ENCODE measurements at places on chromosomes 6 and 20. TPM values are rescaled to one million over a fixed set of nuclear protein-coding genes. Genes with fewer than 3 reads are reported as not detected.

DNA sequence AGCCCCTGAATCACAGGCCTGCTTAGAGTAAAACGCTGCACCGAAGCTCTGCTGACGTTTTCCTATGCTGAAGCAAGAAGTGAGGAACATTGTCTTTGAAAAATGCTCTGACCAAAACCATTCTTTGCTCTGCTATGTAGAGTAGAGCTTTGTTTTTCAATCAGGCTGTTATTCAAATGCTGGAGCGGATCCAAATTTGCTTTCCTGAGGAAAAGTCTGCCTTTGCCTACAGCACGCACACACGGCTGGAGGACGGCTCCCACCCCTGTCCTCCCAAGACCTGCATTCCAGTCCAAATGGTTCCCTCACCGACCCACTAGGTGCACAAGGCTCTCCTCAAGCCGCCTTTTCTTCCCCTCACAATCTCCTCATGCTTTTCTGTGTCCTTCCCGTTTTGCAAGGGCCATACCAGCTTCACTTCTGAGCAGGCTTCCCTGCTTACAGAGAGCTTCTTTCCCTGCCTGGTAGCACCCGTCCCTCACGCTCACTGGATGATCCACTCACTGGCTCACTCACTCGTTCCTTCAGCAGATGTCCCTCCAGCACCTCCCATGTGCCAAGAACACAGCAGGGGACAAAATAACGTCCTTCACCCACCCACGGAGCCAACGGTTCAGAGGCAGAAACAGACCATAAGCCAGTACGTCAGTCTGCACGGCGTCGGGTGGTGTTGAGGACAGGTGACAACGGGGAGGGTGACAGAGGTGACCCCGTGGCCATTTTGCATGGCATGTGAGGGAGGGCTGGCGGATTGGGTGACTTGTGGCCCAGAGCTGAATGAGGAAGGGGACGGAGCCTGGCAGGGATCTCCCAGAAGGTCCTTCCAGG is 137.9 kb upstream of the NEDD9 start:
- H3K36me3 ChIP-seq, result peaks cover 22% of the 10 kb centered on the region
- no peak overlapping the region for H3K27ac ChIP-seq
- no peaks in the 10 kb centered on the region for H3K27me3 ChIP-seq
- no peak overlapping the region for H3K4me3 ChIP-seq
- H3K4me1 ChIP-seq, result peaks cover 62% of the 10 kb centered on the region
- DNase-seq, result no peak

- H3K27ac ChIP-seq, result no peak overlapping the region
- no peaks in the 10 kb centered on the region for H3K27me3 ChIP-seq
- no peak overlapping the region for H3K4me3 ChIP-seq
- no peaks in the 10 kb centered on the region for H3K4me1 ChIP-seq
- no peak for DNase-seq
These were observed 28.3 kb upstream of the FAM83C start for GRCh38 chr20:35320396-35321126.

GRCh38 chr6:34656378-34657036 is 40.1 kb downstream of the ILRUN start:
- H3K4me1 ChIP-seq, result peaks cover 40% of the 10 kb centered on the region
- peak overlapping the region; percentile 84 for H3K27ac ChIP-seq
- no peaks in the 10 kb centered on the region for H3K27me3 ChIP-seq
- no peaks in the 10 kb centered on the region for H3K36me3 ChIP-seq

- no peaks in the 10 kb centered on the region for H3K27me3 ChIP-seq
- no peaks in the 10 kb centered on the region for H3K4me1 ChIP-seq
- no peak overlapping the region for H3K27ac ChIP-seq
- DNase-seq, result no peak
- no peak overlapping the region for H3K4me3 ChIP-seq
- H3K36me3 ChIP-seq, result no peaks in the 10 kb centered on the region
These were observed 203.7 kb upstream of the RSPO3 start for GRCh38 chr6:126914801-126915200.

DNA sequence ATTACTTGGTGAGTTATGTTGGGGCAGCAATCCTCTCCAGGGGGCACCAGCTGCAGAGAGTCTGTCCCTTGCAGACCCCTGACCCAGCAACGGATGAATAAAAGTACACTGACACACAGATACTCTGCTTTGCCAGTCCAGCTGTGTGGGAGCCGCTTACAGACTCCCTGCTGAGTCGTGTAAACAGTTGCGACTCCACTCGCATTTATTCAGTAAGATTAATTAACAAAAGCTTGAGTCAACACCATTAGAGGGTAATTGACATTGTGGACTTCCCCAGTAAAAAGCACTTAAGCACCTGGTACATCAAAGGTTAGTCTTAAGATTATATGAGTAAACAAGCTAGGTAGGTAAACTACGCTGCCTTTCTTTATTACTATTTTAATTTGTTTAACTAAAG is 92.0 kb upstream of the TMEM181 start:
- no peak overlapping the region for H3K27ac ChIP-seq
- H3K4me1 ChIP-seq, result peaks cover 4% of the 10 kb centered on the region
- H3K36me3 ChIP-seq, result peaks cover 10% of the 10 kb centered on the region
- no peak for DNase-seq
- H3K27me3 ChIP-seq, result no peaks in the 10 kb centered on the region
- no peak overlapping the region for H3K4me3 ChIP-seq

GRCh38 chr6:70118670-70119069 is 184.2 kb downstream of the COL9A1 start:
- no peak for DNase-seq
- H3K4me1 ChIP-seq, result no peaks in the 10 kb centered on the region
- H3K4me3 ChIP-seq, result no peak overlapping the region
- no peak overlapping the region for H3K27ac ChIP-seq
- H3K27me3 ChIP-seq, result no peaks in the 10 kb centered on the region

The DNPH1 gene
- total RNA-seq, result 29.0 TPM

DNA sequence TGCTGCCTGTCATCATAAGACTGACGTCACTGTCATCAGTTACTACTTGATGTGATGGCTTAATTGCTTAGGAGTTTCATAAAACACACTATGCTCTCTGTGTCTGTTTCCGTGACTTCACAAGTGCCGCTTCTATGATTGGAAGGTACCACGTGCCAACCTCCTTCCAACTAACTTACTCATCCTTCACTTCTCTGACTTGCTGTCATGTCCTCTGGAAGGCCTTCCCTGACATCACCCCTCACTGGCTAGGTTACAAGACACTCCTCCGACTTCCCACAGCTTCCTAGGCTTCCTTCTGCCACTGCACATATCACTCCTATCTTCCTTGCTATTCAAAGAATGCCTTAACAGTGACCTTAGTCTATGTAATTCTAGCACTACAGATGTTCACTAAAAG is 20.4 kb downstream of the SERINC3 start:
- H3K27ac ChIP-seq, result no peak overlapping the region
- H3K4me3 ChIP-seq, result no peak overlapping the region
- H3K4me1 ChIP-seq, result peaks cover 6% of the 10 kb centered on the region

GRCh38 chr6:31476515-31477139 is 21.3 kb upstream of the MICB start:
- no peak overlapping the region for H3K4me3 ChIP-seq
- peaks cover 21% of the 10 kb centered on the region for H3K4me1 ChIP-seq
- no peaks in the 10 kb centered on the region for H3K27me3 ChIP-seq
- peaks cover 2% of the 10 kb centered on the region for H3K36me3 ChIP-seq

GRCh38 chr20:59662161-59662560 is 57.8 kb downstream of the PHACTR3 start:
- H3K27ac ChIP-seq, result no peak overlapping the region
- H3K36me3 ChIP-seq, result no peaks in the 10 kb centered on the region
- no peak for DNase-seq
- no peak overlapping the region for H3K4me3 ChIP-seq

GRCh38 chr6:158629367-158630221 is 14.9 kb downstream of the DYNLT1 start:
- no peaks in the 10 kb centered on the region for H3K4me1 ChIP-seq
- H3K27ac ChIP-seq, result no peak overlapping the region
- no peak for DNase-seq
- H3K36me3 ChIP-seq, result peaks cover 2% of the 10 kb centered on the region
- no peaks in the 10 kb centered on the region for H3K27me3 ChIP-seq
- no peak overlapping the region for H3K4me3 ChIP-seq

The OVOL2 gene
- not detected for total RNA-seq

- peaks cover 3% of the 10 kb centered on the region for H3K36me3 ChIP-seq
- DNase-seq, result peak; percentile 71
- H3K4me3 ChIP-seq, result peak overlapping the region; percentile 46
These were observed 551 bp downstream of the TREML2 start for GRCh38 chr6:41200296-41200900.

GRCh38 chr6:89711801-89712200 is 73.3 kb upstream of the LYRM2 start:
- H3K4me1 ChIP-seq, result no peaks in the 10 kb centered on the region
- no peak overlapping the region for H3K4me3 ChIP-seq
- H3K36me3 ChIP-seq, result peaks cover 84% of the 10 kb centered on the region

GRCh38 chr6:105509506-105510331 is 106.8 kb upstream of the PREP start:
- no peak for DNase-seq
- H3K36me3 ChIP-seq, result no peaks in the 10 kb centered on the region
- H3K27me3 ChIP-seq, result no peaks in the 10 kb centered on the region

- no peaks in the 10 kb centered on the region for H3K36me3 ChIP-seq
- H3K4me1 ChIP-seq, result peaks cover 14% of the 10 kb centered on the region
- no peak overlapping the region for H3K27ac ChIP-seq
- no peak for DNase-seq
- no peaks in the 10 kb centered on the region for H3K27me3 ChIP-seq
- peak overlapping the region; percentile 29 for H3K4me3 ChIP-seq
These were observed 668 bp downstream of the PKIB start for GRCh38 chr6:122610690-122611455.

The IMPG1 gene
- total RNA-seq, result not detected

The NSFL1C gene
- 84.0 TPM for total RNA-seq

The PDE10A gene
- not detected for total RNA-seq

- H3K27me3 ChIP-seq, result no peaks in the 10 kb centered on the region
- no peak overlapping the region for H3K4me3 ChIP-seq
- DNase-seq, result peak; percentile 8
- no peak overlapping the region for H3K27ac ChIP-seq
- H3K36me3 ChIP-seq, result no peaks in the 10 kb centered on the region
These were observed 1.1 kb downstream of the TBC1D32 start for GRCh38 chr6:121333196-121333595.

DNA sequence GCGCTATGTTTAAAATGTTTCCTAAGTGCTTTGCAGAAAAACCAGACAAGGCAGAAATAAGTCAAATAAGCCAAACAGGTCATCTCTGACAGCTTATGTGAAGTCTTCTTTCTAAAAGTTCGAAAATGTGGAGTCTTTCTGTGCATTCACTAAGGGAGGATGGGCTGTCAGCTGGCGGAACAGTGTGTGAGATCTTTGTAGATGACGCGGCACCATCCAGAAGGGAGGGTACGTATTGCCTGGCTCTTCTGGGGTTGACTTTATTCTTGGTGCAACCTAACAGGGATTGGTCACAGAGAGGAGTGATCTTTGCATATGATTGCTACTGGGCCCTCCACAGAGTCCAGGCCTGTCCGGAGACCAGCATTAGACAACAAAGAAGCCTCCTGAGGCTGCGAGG is 114.5 kb upstream of the EDN1 start:
- H3K27ac ChIP-seq, result no peak overlapping the region
- H3K4me1 ChIP-seq, result no peaks in the 10 kb centered on the region
- H3K27me3 ChIP-seq, result no peaks in the 10 kb centered on the region
- no peaks in the 10 kb centered on the region for H3K36me3 ChIP-seq
- H3K4me3 ChIP-seq, result no peak overlapping the region

- H3K27me3 ChIP-seq, result no peaks in the 10 kb centered on the region
- H3K4me1 ChIP-seq, result peaks cover 53% of the 10 kb centered on the region
- no peak for DNase-seq
- H3K27ac ChIP-seq, result no peak overlapping the region
- H3K36me3 ChIP-seq, result no peaks in the 10 kb centered on the region
- no peak overlapping the region for H3K4me3 ChIP-seq
These were observed 17.6 kb upstream of the CDKN1A start for GRCh38 chr6:36660771-36661471.

- H3K27ac ChIP-seq, result no peak overlapping the region
- no peaks in the 10 kb centered on the region for H3K4me1 ChIP-seq
- peaks cover 18% of the 10 kb centered on the region for H3K36me3 ChIP-seq
These were observed 73.2 kb downstream of the ATRN start for GRCh38 chr20:3543901-3544507.

GRCh38 chr6:145373826-145374225 is 361.5 kb downstream of the EPM2A start:
- H3K4me3 ChIP-seq, result no peak overlapping the region
- no peaks in the 10 kb centered on the region for H3K4me1 ChIP-seq
- no peaks in the 10 kb centered on the region for H3K27me3 ChIP-seq
- H3K27ac ChIP-seq, result no peak overlapping the region

- no peaks in the 10 kb centered on the region for H3K4me1 ChIP-seq
- no peak overlapping the region for H3K4me3 ChIP-seq
- no peaks in the 10 kb centered on the region for H3K36me3 ChIP-seq
- H3K27ac ChIP-seq, result no peak overlapping the region
- no peak for DNase-seq
These were observed 9.4 kb downstream of the TRIM10 start for GRCh38 chr6:30151580-30151979.

DNA sequence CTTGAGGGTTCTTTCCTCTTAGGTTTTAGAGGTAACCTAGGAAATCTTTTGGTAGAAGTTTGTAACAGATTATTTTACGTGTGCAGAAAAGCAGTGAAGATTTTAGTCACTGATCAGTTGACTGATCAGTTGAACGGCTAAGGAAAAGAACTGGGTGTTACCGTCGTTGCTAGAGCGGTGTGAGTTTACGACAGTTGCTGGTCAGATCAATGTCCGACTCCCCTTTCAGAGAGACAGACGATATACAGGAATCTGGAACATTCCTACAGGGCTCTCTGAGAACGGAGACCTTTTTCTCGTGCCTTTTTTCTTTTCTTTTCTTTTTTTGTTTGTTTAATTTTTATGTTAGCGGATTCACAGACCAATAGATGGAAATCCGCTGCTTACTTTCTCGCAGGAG is 132.1 kb upstream of the ZNF184 start:
- H3K27me3 ChIP-seq, result peaks cover 28% of the 10 kb centered on the region
- H3K36me3 ChIP-seq, result no peaks in the 10 kb centered on the region
- DNase-seq, result peak; percentile 21
- no peak overlapping the region for H3K4me3 ChIP-seq
- peaks cover 12% of the 10 kb centered on the region for H3K4me1 ChIP-seq

GRCh38 chr6:125753218-125753936 is 3.9 kb downstream of the HEY2 start:
- H3K27me3 ChIP-seq, result peaks cover 32% of the 10 kb centered on the region
- peaks cover 15% of the 10 kb centered on the region for H3K4me1 ChIP-seq
- peak; percentile 57 for DNase-seq

The CD109 gene
- total RNA-seq, result 0.15 TPM

The PSORS1C1 gene
- total RNA-seq, result not detected

DNA sequence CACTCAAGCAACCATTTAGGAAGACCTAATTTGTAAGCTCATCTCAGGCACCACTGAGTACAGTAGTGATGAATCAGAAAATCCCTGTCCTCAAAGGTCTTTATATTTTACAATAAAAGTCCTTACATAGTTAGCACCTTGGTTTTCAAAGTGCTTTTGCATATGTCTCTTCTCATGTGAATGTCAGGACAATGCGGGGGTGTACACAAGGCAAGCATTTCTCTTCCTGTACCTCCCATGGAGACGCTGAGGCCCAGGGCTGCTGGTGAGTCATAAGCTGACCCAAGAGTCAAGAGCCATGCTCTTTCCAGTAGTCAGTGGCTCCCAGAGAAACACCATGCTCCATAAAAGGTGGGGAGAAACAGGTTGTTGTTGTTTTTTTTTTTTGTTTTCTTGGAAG is 174.0 kb downstream of the GJA10 start:
- no peaks in the 10 kb centered on the region for H3K27me3 ChIP-seq
- peaks cover 3% of the 10 kb centered on the region for H3K36me3 ChIP-seq
- no peak overlapping the region for H3K27ac ChIP-seq
- DNase-seq, result no peak
- H3K4me3 ChIP-seq, result no peak overlapping the region

The MMP24 gene
- not detected for total RNA-seq

All from B cell (primary cell).